ENCODE measurements at places on chromosomes 4 and X.

DNA sequence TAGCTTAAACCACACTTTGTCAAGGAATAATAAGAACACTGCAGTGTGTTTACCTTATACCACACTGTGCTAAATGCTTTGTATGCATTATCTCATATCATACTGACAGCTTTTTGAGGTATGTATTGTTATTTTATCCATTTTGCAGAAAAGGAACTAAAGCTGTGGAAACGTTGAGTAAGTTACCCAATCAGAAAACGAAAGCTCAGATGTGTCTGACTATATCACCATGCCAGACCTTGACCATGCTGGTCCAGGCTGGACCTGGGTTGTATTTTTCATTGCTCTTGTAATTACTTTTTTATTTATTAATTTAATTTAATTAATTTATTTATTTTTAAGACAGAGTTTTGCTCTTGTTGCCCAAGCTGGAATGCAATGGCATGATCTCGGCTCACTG, 2.1 kb downstream of the HSD17B11 start:
- ATAC-seq: no peak

- no peak for ATAC-seq
Measured at GRCh38 chr4:183396227-183396637, 48.2 kb upstream of the CDKN2AIP start.

- no peak for ATAC-seq
Measured at GRCh38 chrX:28016823-28017222, 35.6 kb upstream of the DCAF8L1 start.

DNA sequence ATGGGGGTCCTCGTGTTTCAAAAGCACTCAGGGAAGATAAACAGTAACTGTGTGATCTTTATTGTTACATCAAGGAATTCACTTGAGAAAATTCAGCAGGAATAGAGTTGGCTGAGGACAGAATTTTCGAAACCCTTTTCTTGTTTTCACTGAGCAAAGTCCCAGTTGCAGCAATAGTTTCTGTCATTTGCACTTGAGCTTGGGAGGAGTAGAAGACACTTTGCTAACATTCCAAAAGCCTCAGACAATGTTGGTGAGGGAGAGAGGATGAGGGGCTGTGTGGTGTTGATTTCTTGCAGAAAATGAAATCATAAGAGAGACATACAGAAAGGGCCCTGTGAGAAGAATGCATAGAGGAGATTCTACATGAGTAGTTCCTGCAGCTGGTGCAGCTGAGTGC, 151.9 kb upstream of the DIPK2B start:
- ATAC-seq: no peak

- peak; percentile 33 for ATAC-seq
Measured at GRCh38 chr4:54308110-54308509, 79.0 kb downstream of the PDGFRA start.

GRCh38 chr4:101200561-101200960, 146.8 kb downstream of the PPP3CA start:
- ATAC-seq: no peak

- no peak for ATAC-seq
Measured at GRCh38 chr4:79224777-79225104, 101.1 kb downstream of the NAA11 start.

DNA sequence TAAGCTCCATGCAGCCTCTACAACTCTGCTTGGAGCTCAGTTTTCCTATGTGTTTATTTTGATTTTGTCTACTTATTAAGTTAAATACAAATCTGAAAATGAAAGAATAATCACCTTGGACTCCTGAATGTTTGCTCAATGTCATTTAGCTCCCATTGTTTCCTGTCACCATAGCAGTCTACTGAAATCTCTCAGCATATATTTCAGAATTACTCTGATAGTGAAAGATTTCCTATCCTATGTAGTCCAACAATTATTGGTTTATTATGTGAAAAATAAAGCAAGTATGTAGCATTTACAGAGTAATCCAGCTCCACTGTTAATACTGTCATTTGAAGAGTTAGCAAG, 168.4 kb downstream of the CBR4 start:
- no peak for ATAC-seq

DNA sequence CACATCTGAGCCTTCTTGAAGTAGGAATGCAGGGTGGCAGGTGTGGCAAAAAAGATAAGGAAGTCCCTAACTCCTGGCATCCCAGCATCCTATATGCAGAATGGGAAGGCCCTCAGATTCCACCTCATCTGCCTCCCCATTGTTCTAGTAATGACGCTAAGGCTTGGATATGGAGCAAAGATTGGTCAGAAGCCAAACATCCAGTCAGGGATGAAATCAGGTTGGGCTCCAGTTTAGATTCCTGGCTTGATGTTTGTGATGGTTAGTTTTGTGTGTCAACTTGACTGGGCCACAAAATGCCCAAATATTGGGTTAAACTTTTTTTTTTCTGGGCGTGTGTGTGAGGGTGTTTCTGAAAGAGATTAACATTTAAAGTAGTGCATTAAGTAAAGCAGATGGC, 39.6 kb upstream of the MAGEA4 start:
- ATAC-seq: no peak

GRCh38 chr4:175823015-175823742, 11.1 kb upstream of the GPM6A start:
- ATAC-seq: no peak

GRCh38 chr4:130077275-130077674, 981.3 kb downstream of the C4orf33 start:
- no peak for ATAC-seq

GRCh38 chr4:104217526-104217925, 277.2 kb downstream of the CXXC4 start:
- ATAC-seq: no peak

DNA sequence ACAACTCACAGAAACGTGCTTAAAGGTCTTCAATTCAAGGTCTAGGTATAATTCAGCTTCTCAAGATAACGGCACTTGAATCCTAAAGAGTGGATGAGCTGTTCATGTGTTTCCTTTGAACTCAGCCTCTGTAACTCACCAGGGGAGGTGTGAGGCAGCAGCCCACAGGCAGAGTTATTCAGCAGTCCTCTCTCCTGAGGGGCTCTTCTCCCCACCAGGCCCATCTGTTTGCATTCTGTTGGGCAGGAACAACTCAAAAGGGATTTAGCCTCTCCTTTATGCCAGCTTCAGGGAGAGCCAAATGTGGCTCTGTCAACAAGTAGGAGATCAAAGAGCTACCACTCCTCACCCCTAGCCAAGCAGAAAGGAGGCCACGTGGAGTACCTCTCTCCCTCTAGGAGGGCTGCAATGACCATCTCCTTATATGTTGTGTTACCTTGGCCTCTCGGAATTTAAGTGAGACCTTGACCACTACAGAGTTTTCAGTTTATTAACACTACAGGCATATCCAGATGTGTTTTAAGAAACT, 151.2 kb downstream of the SPATA18 start:
- ATAC-seq: no peak

DNA sequence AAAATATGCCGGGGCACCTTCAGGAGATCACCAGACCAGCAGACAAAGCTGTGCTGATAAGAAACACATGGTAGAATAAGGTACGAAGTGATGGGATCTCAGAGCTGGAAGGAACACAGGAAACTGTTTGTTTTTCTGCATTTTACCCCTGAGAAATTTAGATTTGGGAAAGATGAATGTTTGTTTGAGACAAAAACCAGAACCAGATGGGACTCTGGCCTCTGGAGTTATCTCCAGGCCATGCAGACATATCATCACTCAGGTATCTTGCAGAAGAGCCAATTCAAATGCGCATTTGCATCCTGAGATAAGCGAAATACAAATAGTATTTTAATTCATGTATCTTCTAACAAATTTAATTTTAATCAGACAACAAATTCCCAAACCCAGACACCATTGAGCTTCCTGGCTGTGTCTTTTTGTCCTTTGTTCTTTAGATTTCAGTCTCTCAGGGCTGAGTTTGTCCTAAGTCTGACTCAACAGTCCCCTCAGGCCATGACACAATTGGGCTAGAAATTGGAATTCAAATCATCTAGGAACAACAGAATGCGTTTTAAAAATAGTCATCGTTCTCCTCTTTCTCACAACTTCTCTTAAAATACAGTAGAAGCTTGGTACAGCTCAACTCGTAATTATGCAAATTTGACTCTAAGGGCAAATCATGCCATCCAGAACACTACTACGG, 159.0 kb downstream of the PACRGL start:
- no peak for ATAC-seq

DNA sequence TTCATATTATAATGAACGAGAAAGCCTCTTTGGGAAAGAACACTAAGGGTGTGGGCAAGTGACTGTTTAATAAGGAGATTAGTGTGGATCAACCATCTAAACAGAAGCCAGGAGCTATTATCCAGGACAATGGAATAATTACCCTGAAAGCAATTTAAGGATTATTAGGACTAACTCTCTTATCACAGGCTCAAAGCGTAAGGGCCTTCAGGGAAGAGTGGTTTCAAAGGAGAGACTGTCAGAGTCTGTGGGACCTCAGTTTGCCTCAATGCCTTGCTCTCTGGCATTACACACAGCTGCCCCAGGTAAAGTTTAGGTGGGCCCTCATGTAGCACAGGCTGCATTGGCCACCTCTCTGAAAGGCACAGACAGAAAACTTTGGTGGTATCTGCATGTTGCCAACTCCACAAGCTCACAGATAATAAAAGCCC, 717.2 kb upstream of the ADGRL3 start:
- no peak for ATAC-seq

DNA sequence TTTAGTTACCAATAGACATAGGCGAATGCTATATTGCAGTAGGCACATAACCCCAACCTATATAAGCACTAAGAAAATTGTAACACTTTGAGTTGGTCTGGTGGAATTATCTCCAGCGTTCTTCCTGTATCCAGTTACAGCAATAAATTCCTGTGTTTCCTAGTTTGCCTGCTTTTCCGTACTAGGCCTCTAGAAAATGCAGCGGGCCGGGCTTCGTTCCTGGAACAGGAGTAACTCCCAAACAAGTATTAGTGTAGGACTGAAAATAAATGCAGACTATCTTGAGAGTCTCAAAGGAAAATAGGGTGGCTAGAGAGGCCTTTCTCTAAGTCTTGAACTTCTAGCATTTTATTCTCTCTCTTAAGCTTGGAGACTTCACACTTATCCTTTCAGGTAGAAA, 159.8 kb downstream of the OR13H1 start:
- no peak for ATAC-seq

- ATAC-seq: no peak
Measured at GRCh38 chrX:13430136-13430827, 110.4 kb upstream of the ATXN3L start.
